ENCODE measurements at places on chromosomes 4 and X.
A peak's percentile ranks its signal among the peaks of the same experiment; 100 is the strongest.

GRCh38 chr4:110850461-110851442 lies 227.9 kb upstream of the PITX2 start:
- DNase-seq: no peak

- DNase-seq: no peak
These were observed 14.2 kb downstream of the ZMYM3 start for GRCh38 chrX:71239781-71240180.

GRCh38 chr4:38672397-38673129 lies 8.6 kb downstream of the KLF3 start:
- DNase-seq: no peak

DNA sequence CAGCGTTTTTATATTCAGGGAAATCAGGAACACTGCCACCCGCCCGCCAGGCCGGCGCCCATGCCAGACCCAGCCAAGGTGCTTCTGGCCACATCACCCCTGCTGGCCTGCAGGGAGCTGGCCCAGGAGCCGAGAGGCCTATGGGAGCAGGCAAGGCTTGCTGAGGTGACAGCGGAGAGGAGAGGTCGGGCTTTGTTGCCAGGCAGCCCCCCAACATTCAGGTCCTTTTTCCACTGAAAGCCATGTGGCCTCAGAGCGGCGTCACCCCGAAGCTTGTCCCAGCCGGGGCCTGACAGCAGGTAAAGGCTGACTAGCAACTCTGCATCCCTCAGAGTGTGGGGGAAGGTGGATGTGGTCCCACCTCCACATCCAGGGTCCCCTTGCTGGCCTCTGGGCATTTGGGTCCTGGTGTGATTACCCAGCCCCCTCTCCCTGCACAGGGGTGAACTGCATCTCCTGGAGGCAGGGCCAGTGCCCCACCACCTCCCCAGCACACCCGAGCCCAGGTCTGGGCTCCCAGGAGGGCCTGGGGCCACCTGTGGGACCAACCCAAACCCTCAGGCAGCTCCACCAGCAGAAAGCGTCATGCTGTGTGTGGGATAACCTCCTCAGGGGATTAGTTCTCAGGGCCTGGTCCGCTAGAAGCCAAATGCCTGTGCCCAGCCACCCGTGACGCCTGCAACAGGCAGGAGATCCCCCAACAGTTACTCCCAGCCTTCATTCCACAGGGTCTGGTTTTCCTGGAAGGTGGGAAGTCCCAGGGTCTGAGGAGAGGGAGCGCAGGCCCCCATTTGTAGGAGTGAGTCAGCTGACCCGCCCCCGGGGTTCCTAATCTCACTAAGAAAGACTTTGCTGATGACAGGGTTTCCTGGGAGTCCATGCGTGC lies at the start of gene PDE6B:
PDE6B (plus strand) TSS at position 869 of the 886 bp plus-strand sequence. CDS start 54 bp downstream, outside the sequence.
- no peak for DNase-seq

DNA sequence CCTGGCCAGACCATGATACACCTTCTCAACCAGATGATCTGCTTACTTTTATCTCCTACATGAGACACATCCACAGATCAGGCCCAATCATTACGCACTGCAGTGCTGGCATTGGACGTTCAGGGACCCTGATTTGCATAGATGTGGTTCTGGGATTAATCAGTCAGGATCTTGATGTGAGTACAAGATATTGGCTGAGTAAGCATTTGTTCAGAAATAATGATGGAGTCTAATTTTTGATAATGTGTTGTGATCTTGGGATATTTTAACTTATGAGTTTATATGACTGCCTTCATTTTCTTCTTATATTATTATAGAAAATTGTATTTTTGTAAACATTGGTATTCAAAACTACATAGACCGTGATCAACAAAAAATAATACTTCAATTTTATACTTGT lies 39.4 kb downstream of the SLC10A6 start:
- no peak for DNase-seq

- DNase-seq: no peak
These were observed 89.1 kb downstream of the FNIP2 start for GRCh38 chr4:158857951-158858350.

DNA sequence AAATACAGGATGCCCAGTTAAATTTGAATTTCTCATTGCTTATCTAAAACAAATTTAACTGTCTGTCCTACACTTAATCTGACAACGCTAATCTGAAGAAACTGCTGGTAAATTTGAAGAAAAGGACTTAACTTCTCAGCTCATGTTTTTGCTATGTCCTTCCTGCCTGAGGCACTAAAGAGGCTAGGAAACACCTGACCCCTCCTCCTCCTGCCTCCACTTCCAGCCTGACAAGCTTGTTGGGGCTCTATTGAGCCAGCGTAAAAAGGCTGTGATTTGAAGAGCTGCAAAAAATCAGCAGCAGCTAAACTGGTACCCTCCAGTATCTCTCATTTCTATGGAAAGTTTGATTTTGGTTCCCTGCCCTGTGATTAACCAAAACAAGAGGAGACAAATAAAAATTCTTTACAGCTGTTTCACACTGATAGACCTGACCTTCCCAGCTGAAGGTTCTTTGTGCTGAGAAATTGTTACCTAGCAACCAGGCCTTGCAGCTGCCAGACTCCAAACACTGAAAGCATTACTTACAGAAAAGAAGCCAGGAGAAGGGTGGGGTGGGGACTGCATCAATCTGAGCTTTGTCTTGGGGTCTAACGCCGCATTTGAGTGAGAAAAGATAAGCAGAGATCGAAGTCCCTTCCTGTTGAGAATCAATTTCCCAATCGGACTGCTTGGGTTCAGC lies 35.0 kb downstream of the DCX start:
- peak; percentile 92 for DNase-seq

DNA sequence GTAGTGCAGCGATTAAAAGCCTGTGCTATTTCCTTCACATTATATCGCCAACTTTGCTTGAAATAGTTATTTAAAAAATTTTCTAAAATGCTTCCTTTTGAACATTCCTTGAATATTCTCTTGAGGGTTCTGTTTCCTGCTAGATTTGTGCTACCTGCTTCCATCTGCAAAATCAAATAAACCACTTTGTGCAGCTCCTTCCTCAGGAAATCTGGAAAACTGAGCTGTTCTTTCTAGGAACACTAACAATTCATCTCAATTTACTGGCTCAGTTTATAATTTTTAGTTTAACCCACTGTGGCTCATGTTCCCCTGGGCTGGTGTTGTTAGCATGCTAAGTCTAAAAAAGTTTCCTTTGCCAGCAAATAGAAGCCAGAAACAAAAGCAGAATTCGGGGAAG lies 88.1 kb upstream of the LCORL start:
- no peak for DNase-seq

GRCh38 chr4:1208970-1209704 lies 36.8 kb upstream of the SPON2 start:
- DNase-seq: no peak

- DNase-seq: no peak
These were observed 118.0 kb downstream of the PDE5A start for GRCh38 chr4:119510395-119511149.

GRCh38 chr4:3746701-3747580 lies 19.2 kb upstream of the ADRA2C start:
- DNase-seq: no peak

DNA sequence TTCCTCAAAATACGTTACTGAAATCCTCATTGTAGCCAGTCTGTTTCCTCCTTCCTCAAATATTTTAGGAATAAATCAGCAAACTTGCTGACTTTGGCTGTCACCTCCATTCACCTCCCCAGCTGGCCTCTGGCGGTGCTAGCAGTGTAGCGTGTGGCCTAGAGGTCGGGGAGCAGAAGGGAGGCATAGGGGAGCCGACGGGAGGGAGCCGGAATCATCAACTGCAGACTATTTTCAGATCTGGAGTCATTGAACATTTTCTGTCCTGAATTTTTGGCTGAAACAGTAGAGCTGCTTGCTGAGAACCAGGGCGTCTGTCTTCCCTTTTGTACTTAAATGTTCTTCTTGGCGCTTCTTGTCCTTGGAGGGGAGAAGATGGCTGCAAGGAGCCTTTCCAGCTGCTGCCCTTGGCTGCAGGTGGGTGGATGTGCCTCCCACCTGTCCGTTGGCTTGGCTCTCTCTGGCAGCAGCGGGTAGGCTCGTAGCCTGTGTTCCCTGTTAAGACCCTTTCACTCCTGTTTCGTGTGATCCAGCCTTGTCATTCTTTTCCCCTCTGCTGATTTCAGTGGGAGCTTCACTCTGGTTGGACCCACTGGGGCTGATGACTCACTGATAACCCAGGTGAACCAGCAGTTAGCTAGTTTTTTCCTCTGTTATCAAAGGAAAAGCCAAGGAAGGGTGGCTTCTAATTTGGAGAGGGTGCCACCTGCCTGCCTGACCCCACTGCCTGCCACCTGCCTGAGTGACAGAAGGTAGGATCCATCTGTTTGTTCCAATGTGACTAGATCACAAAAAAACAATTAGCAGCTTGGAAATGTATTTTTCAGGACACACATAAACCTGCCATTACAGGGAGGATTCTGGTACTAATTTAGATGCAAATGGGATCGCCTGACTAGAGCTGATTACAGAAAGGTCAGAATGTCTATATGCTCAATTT lies 135.9 kb downstream of the GATB start:
- peak; percentile 61 for DNase-seq

GRCh38 chr4:103948244-103949018 lies 228.6 kb upstream of the TACR3 start:
- DNase-seq: no peak

DNA sequence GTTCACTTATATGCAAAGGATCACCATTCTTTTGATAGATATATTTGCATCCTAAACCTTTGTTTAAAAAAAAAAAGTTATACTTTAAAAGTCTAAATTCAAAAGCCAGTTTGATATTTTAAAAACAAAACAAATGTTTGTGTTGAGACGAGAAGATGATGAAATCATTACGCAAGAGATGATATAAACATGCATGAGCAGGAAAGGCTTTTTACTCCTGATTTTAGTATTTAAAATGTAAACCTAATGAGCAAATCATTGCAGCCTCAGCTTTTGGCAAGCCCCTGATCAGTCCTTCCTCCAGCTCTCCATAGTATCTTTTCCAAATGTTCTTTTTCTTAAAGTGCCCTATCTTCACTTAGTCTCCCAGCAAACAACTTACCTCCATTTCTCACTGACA lies 115.6 kb downstream of the ARAP2 start:
- DNase-seq: no peak

DNA sequence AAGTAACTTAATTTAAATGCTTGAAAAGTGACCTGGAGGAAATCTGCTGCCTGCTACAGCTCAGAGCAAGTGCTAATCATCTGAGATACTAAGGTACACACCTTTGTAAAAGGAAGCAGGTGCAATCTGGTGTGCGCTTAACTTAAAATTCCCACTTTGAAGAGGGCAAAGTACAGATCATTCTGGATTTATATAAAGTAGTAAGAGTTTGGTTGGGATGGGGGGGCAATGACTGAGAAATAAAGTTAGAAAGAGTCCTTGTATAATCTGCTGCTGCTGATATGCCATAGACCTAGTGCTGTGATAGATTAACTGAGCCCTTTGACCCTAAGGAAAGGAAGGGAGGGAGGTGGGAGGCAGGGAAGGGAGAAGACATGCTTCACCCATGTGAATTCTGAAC lies 141.0 kb downstream of the MTNR1A start:
- no peak for DNase-seq

DNA sequence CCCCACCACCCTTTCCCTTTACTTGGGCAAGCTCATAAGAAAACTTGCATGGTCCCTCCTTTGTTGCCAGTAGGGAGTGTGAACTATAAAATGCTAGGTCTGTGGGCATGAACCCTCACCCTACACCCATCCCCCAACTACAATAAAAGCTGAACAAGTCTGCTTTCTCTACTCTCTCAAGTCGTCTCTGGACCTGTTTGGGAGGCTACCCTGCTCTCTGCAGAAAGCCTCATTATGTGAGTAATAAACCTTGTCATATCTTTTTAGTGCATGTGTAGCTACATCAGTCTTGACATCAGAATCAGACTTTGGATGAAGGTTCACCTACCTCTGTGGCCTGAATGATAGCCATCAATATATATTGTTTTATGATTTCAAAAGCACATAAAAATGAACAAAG lies 155.4 kb upstream of the FAM241A start:
- DNase-seq: no peak

DNA sequence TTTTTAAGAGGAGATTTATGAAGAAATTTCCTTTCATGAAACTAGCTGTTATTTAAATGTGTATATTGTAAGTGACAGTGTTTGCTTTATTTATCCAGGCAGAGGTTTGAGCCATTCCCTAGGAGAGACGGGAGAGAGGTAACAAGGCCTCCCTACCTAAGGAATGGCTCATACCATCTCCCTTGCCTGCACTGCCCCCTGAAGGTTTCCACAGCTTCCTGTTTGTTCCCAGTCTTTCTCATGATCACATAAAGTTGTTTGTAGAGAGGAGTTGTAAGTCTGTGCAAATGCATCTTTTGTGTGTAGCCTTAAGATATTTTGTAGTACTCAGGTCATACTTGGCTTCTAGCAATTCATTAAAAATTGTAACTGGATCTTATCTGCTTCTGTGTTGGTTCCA lies 1504.5 kb upstream of the PCDH10 start:
- DNase-seq: no peak

- no peak for DNase-seq
These were observed 59.1 kb upstream of the GRPEL1 start for GRCh38 chr4:7126981-7127380.

DNA sequence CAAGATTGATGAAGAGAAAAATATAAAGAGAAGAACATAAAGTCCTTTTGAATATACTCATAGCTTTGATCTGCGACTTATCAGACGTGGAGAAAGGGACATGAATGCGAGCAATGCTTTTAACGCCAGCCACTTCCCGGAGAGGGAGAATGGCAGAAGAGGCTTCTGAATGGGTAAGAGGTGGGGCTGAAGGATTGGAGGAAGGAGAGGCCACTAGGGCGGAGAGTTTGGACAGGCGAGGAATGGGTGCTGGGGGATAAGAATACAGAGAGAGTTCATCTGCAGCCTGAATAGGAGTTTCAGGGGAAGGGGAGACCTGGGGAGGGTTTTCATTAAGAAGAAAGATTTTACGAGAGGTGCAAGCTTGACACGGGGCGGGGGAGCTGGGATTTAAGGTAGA lies 2534.9 kb downstream of the PCDH7 start:
- no peak for DNase-seq

DNA sequence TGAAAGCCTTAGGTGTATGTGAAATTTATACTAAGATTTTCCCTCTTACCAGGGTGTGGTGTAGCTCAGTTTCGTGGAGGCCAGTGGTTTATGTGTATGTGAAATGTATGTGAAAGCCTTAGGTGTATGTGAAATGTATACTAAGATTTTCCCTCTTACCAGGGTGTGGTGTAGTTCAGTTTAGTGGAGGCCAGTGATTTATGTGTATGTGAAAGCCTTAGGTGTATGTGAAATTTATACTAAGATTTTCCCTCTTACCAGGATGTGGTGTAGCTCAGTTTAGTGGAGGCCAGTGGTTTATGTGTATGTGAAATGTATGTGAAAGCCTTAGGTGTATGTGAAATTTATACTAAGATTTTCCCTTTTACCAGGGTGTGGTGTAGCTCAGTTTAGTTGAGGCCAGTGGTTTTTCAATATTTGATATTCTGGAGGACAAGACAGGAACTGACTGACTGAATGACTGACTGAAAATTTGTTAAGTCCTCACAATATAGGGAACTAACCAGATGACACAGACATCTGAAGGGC lies 143.7 kb downstream of the NEXMIF start:
- DNase-seq: no peak

GRCh38 chr4:182190306-182190705 lies 52.9 kb upstream of the TENM3 start:
- no peak for DNase-seq

GRCh38 chr4:75683482-75684155 lies 10.4 kb upstream of the G3BP2 start:
- DNase-seq: no peak

GRCh38 chr4:42262701-42263490 lies 110.4 kb upstream of the BEND4 start:
- no peak for DNase-seq

GRCh38 chr4:142813388-142813787 lies 32.7 kb downstream of the INPP4B start:
- DNase-seq: no peak

- DNase-seq: no peak
These were observed 16.9 kb downstream of the NKX3-2 start for GRCh38 chr4:13527192-13527980.

Data from NCI-H2081 (cell line).